ENCODE measurements at places on chromosomes 7 and 10.

GRCh38 chr10:113752553-113752952, 1.1 kb downstream of the PLEKHS1 start:
- no peak for DNase-seq

DNA sequence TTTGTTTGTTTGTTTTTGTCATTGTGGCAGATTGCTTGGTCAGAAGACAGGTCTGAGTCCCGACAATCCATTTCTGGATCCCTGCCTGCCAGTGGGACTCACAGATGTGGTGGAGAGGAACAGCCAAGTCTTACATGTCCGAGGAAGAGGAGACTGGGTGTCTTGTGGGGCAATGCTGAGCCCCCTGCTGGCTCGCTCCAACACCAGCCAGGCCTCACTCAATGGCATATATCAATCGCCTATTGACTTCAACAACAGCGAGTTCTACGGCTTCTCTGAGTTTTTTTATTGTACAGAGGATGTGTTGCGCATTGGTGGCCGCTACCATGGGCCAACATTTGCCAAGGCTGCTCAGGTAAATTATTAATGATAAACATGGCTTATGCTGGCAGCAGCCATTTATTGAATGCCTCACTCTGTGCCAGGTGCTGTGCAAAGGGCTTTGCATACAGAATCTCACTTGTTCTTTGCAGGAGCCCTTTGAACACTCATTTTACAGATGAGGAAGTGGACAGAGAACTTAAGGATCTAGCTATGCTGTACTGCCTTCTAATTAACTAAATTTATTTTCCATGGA, 33.3 kb downstream of the COX15 start:
- no peak for DNase-seq

DNA sequence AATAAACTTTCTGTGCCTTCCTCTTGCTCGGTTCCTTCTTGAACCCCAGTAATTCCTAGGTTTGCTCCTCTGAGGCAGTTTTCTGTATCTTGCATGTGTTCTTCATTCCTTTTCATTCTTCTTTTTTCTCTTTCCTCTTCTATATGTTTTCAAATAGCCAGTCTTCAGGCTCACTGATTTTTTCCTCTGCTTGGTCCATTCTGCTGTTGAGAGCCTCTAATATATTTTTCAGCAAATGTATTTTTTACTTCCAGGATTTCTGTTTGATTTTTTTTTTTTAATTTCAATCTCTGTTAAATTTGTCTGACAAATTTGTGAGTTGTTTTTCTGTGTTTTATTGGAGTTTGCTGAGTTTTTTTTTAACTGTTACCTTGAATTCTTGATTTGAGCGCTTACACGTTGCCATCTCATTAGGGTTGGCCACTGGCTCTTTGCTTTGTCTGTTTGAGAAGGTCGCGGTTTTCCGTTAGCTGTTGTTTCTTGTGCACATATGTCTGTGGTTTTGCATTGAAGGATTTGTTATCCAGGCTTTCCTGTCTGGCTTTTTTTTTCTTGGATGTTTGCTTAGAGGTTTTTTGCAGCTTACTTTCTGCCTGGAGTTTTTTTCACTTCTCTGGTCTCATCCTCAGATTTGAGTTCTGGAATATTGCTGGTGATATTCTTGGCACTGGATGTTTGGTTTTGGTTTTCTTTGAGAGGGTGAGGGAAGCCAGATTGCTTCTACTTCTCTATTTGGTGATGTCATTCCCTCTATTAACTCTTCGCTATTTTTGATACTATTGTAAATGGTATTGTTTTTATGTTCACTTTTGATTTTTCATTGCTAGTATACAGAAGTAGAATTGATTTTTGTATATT, 12.7 kb downstream of the SPRN start:
- no peak for DNase-seq

DNA sequence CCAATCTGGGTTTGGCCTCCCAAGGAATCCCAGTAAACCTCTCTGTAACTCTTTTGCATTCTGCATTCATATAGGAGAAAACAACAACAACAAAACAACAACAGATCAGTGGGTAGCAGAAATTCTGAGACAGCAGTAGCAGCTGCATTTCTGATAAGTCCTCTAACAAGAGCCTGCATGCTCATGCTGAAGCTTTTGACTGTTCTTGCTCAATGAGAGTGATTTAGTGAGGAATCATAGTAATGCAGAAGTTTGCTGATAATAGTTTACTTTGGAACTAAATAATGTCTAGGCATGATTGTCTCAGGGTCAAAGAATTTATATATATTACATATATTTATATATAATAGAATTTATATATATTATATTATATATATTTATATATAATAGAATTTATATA, 35.2 kb downstream of the BMPER start:
- DNase-seq = no peak

GRCh38 chr10:101986624-101986971, 69.4 kb downstream of the ARMH3 start:
- DNase-seq = no peak

GRCh38 chr7:20079080-20079479, 138.1 kb downstream of the MACC1 start:
- DNase-seq = no peak

GRCh38 chr7:88167223-88167622, 52.6 kb downstream of the SRI start:
- DNase-seq = no peak

All from fibroblast of skin of abdomen (primary cell).